Peyer's patch (tissue), 4 donors: ENCODE measurements at places on chromosomes 7 and 10.

- DNase-seq = no peak
Measured at GRCh38 chr7:22108151-22108845, 162.6 kb upstream of the CDCA7L start.

DNA sequence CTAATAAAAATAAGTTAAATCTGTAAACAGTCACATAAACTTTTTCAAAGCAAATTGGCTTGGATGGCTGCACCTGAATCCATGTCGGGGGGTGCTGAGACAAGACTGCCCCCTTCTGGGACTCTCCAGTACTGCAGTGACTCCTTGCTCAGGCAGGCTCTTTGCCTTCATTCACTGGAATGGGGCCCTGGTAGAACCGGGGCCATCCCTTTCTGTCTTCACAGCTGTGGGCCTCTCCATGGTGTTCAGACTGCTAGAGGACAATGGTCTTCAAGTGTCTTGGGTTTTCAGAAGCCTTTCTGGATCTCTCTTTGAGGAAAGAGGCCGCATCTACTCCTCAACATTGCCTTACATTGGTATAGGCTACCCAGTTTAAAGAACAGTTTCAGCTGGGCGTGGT is 16.1 kb upstream of the IMPDH1 start:
- DNase-seq = peak; percentile 79

- no peak for DNase-seq
Measured at GRCh38 chr7:149027055-149027454, 1.2 kb downstream of the PDIA4 start.

- DNase-seq = no peak
Measured at GRCh38 chr7:67866054-67866453, 869.4 kb downstream of the TYW1 start.

- no peak for DNase-seq
Measured at GRCh38 chr10:49748006-49748405, 14.1 kb downstream of the OGDHL start.

- no peak for DNase-seq
Measured at GRCh38 chr7:94412762-94413322, 18.1 kb downstream of the COL1A2 start.

- DNase-seq = no peak
Measured at GRCh38 chr10:3427950-3428354, 255.4 kb upstream of the PITRM1 start.

- DNase-seq = no peak
Measured at GRCh38 chr7:141460781-141461715, 90.2 kb upstream of the AGK start.

DNA sequence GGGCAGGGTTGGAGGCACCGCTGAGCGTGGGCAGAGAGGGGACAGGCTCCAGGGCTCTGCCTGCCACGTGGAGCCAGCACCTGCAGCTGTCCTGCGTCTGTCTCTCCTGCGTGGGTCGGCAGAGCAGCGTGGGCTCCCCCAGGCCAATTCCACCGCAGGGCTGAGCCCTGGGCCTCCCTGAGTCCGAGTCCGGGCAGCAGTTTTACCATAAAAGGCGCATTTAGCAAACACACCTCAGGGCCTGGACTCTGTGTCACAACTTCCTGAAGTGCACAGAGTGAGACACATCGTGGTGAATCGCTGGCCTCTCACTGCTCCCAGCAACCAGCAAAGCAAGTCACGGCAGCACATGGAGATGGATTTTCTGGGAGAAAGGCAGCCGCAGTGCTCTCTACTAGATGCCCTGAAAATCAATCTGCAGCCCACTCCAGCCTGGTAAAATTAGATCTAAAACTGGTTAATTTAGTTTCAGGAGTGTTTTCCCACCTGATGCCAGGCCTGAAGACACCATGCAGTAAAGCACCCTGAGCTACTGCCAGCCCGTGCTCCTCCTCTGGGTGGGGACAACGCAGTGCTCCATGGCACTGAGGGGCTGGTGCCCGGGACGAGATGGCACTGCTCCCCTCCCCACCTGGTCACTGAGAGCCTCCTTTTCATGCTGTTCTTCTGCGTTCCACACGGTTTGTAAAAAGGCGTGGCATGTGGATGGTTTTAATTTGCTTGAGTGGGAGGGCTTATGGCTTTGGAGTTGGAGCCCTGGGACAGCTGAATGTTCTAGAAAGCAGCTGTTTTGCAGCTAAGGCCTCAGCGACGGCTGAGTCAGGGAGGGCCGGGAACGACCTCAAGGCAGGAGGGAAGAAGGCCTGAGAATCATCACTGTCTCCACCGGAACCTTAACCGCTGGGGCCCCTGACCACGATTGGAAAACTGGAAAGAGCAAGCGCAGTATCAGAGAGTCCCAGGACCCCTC is 336.9 kb downstream of the ADARB2 start:
- DNase-seq = no peak

- DNase-seq = no peak
Measured at GRCh38 chr10:100395626-100396025, 48.6 kb downstream of the SCD start.

- no peak for DNase-seq
Measured at GRCh38 chr10:78960316-78960800, 108.4 kb upstream of the ZMIZ1 start.

DNA sequence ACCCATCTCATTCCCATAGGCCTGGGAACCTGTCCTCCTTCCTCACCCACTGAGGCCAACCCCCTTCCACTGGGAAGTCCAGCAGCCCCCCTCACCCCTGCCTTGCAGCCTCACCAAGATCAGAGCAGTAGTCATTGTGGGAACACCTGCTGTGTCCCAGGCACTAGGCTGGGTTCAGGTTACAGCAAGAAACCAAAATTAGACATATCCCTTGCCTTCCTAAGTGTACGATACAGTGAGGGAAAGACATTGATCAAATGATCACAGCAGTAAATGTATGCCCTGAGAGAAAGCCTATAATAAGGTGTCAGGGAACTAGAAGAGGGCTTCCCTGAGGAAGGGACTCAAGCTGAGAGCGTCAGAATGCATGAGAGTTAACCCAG is 17.0 kb upstream of the C10orf105 start:
- no peak for DNase-seq

- no peak for DNase-seq
Measured at GRCh38 chr10:16907687-16908086, 90.5 kb upstream of the RSU1 start.

DNA sequence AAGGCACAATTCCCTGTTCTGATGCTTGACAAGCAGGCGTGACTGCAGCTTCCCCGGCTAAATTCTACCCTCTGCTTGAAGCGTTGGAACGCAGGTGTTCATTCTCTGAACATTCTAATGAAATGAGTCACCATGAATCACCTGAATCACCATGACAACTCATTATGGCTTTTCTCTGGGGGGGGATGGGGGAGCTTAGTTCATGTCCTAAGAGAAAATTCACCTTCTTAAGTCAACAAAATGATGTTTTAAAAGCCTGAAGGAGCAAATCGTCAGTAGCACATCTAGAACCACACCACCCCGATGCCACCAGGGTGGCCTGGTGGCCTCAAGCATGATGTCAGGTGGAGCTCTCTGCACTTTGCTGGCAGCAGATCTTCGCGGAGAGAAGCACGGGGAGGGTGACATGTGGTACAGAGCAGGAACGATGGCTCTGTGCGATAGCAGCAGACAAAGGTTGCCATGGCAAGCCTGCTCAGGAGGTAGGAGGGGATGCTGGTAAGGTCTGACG is 33.7 kb downstream of the DDC start:
- no peak for DNase-seq

DNA sequence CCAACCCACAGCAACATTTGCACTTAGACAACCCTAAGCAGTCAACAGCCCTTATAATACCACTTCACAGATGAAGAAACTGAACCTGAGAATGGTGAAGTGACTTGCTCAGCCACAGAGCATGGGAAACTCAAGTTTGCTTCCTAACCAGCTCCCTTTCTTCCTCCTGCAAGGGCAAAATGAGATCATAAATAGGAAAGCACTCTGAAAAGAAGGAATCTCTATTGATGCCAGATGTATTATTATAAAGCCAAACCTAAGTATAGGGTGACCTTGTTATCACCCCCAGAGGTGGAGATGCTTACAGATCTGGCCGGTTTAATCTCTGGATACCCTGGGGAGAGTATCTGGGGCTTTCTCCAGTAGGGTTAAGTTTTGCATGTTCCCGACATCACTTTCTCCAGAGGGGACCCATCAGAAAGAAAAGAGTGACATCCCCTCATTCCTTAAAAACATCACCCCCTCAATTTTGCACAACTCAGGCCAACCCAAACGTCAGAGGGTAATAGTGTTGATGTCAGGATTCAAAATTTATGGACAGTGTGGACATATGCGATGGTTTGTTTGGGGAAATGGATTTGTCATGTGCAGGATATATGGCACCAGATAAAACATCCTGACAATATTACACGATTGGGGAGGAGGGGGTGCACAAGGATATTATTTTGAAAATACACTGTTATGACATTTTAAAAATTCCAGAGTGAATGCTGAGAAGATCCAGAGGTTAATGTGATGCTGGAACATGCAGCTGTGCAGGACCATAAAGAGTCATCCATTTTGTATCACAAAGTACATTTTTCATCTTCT is 24.0 kb upstream of the XPNPEP1 start:
- no peak for DNase-seq

GRCh38 chr7:99422186-99422585 is 13.4 kb downstream of the BUD31 start:
- no peak for DNase-seq

- no peak for DNase-seq
Measured at GRCh38 chr7:12423355-12423996, 19.8 kb upstream of the VWDE start.

DNA sequence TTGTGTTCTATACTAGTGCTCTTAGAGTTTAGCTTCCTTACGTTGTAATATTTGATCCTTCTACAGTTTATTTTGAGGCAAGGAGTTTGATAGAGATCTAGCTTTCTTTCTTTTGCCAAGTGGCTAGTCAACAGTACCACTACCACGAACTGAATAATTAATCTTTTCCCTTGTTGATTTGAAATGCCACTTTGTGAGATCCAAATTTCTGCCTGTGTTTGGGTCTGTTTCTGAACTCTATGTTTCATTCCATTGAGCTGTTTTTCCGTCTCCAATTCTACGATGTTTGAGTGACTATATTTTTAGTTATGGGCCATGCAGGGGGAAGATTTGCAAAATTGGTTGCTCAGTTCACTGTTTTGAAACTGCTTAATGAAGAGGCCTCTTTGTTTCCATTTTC is 134.7 kb downstream of the KIAA1217 start:
- DNase-seq = no peak

DNA sequence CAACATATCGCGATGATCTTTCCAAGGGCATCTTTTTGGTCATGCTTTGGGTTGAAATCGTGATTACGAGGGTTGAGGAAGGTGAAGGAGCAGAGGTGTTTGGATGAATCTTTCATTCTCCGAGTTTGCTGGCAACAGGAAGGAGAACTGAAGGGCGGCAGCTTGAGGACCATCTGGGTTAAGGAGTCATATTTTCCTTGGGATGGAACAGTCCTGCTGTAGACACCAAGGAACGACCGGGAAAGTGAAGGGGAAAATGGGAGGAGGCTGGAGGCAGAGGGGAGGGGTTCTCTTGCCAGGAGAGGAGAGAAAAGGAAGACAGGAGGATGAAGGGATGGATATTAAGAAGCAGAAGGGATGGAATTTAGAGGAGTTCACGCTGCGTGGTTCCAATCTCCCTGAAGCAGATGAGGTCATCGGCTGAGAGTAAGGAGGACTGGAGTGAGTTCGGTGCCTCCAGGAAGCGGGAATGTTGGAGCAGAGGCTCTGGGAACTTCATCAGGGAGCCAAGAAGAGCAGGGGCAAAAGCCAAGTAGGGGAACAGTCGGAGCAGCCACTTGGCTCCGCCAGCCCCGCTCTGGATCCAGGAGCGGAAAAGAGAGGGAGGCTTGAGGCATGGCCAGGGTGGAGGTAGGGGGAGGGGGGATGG is 116.6 kb upstream of the GALNT17 start:
- DNase-seq = no peak
